ENCODE measurements at places on chromosomes 2 and 18.

- DNase-seq, result no peak
These were observed 89.6 kb upstream of the DOCK10 start for GRCh38 chr2:225131898-225132297.

- no peak for DNase-seq
These were observed 17.9 kb downstream of the PCARE start for GRCh38 chr2:29056452-29056851.

DNA sequence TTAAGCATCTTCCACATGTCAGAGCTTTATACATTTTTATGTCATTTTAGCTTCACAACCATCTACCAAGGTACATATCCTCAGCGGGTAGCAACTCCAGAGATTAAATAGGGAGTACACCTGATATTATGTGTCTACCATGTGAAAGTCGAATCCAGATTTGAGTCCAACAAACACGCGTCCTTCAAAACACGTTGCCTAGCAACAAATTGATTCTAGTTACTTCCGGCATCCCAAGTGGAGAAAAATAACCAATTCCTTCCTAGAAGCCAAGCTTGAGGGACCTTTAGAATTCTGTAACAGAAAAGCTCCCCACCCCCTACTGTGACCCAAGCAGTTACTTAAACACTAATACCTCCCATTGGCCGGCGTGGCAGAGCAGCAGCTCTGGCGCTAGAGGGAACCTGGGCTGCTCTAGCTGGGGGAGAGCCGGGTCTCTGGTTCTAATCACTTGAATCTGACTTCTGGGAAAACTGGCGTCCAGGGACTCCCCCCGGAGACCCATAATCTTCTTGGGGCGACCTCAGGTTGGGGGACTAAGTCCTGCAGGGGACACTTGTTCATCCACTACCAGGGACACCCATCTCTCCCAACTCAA, at the start of gene ERICH2:
Gene ERICH2, plus strand, starts transcription at position 371 of the 598 bp plus-strand sequence. CDS start 304 bp downstream, outside the sequence.
- DNase-seq, result no peak

DNA sequence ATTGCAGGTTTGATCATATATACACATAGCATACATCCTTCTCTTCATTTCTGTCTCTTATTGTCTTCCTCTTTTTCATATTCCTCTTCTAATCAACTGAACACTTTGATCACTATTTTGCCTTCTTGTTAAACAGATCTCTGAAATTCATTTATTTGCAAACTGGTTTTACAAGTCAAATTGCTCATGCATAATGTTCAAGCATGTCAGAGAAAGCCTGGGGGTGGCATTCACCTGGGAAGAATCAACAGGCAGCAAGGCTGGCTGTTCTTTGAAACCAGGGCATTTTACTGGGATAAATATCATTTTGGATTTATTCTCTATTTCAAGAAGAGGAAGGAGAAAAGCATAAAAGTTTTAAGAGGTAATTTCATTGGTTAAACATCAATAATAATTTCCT, 66.9 kb upstream of the LRATD1 start:
- no peak for DNase-seq

DNA sequence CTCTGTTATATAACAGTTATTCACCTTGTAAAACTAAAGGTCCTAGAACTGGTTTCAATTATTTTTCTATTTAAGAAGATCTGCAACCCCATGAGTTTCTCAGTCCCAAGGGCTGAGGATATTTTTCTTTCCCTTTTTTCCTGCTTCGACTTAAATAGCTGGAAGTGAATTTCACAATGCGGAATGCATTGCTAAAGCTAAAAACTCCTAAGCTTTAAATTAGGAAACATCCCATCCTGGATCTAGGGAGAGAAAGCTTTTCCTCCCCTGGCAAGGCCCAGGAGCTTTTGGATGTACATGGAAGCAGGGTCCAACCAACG, 1.4 kb downstream of the RFX8 start:
- no peak for DNase-seq

- no peak for DNase-seq
These were observed 32.5 kb upstream of the MRPS9 start for GRCh38 chr2:105005181-105005951.

DNA sequence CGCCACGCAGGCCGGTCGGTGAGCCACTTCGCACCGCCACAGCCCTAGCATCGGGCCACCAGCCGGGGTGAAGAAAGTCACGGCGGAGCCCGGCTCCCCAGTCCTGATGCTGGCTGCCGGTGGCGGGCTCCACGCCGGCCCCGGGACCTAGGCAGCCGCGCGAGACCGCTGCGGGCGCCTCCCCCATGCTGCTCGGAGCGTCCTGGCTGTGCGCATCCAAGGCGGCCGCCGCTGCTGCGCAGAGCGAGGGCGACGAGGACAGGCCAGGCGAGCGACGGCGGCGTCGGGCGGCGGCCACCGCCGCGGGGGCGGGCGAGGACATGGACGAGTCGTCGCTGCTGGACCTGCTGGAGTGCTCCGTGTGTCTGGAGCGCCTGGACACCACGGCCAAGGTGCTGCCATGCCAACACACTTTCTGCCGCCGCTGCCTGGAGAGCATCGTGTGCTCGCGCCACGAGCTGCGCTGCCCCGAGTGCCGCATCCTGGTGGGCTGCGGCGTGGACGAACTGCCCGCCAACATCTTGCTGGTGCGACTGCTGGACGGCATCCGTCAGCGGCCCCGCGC, 433 bp downstream of the SH3RF3 start:
- peak; percentile 11 for DNase-seq

DNA sequence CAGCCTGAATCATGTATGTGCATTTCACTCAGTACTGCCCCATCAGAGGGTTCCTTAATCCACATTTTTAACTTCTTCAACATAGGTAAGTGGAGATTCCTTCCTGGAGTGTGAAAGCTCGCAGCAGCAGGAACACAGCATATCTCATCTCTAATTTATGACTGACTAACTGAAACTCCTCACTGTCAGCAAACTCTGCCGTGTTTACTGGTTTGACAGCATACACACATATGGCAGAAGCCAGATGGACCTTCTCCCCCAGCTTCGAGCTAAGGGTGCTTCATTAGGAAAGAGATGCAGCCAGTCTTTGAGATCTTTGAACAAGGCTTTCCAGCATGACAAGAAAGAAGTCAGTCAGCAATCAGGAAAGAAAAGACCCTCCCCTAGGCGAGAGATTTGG, 200.3 kb upstream of the ACVR2A start:
- no peak for DNase-seq

DNA sequence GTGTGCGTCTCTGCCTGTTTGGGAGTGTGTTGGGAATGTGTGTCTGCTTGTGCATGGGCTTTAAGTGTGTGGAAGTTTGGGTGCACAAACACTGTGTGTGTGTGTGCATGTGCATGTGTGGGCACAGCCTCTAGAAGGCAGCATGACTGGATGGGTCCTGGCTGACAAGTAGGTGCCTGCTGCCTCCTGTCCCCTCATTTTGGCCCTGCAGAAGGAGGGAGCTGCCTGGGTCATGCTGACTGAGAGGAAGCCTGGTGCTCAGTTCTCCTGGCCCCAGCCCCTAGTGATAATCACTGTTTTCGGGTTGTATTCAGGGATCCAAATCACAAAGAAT, 34.1 kb downstream of the GLI2 start:
- DNase-seq, result no peak

DNA sequence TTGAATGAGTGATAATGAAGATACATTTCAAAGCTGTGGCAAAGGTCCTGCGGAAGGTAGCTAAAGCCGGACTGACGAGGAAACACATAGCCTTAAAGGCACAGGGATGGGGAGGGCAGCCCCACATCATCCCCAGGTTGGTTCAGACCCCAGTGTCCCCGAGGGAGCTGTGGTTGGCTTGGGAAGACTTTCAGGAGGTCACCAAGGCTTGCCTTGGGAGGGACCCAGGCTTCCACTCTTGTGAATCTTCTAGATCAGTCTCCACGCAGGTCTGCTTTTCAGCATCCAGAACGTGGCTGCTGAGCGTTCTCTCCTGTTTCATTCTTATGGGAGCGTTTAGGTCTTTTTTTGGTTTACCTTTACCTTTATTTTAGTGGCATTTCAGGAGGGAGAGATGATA, 16.8 kb downstream of the KIF1A start:
- DNase-seq, result no peak

DNA sequence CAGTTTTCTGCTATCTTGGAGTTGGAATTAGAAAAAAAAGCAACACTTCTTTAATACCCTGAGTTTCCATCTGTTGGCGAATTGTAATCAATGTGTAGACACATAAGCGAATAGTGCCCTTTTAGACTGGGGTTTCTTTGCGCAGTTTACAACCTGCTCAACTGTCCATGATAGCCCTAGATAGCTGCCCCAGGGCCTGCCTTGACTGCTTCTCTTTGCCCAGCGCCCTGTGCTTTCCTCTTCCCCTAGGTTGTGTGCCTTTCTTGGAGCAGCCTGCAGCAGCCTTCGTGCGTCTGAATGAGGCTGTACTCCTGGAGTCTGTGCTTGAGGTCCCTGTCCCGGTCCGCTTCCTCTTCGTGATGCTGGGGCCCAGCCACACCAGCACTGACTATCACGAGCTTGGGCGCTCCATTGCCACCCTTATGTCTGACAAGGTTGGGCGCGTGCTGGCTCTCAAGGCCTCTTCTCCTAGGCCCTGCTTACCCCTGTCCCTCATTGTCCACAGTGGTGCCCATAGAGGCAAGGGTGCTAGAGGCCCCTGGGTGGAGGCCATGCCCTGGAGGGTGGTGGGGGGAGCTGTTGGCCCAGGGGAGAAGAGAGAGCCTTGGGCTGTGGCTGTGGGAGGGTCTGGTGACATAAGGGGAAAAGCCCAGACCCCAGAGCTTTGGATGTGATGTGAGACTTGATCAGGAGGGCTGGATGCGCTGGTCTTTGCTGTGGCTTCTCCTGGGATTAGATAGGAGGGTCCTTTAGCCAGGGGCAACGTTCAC, 6.9 kb downstream of the SLC4A3 start:
- DNase-seq, result no peak

- DNase-seq, result no peak
These were observed 69.2 kb downstream of the TRIP12 start for GRCh38 chr2:229852565-229852964.

GRCh38 chr18:63147973-63148372, 171.6 kb downstream of the BCL2 start:
- DNase-seq, result no peak

- no peak for DNase-seq
These were observed 264.8 kb upstream of the FSIP2 start for GRCh38 chr2:185473838-185474237.

- DNase-seq, result no peak
These were observed 44.9 kb downstream of the SERTAD2 start for GRCh38 chr2:64608867-64609226.

DNA sequence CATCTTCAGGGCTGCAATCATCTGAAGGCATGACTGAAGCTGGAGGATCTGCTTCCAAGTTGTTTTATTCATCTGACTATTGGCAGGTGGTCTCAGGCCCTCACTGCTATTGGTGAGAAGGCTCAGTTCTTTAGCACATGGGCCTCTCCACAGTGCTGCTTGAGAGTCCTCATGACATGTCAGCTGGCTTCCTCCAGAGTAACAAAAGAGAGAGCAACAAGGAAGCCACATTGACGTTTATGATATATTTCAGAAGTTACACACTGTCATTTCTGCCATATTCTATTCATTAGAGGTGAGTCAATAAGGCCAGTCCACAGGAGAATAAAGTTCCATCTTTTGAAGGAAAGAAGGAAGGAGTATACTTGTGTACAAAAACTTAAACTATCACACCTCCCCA, 7.9 kb upstream of the SIGLEC15 start:
- DNase-seq, result no peak

GRCh38 chr2:50753234-50753633, 278.7 kb downstream of the NRXN1 start:
- DNase-seq, result no peak

DNA sequence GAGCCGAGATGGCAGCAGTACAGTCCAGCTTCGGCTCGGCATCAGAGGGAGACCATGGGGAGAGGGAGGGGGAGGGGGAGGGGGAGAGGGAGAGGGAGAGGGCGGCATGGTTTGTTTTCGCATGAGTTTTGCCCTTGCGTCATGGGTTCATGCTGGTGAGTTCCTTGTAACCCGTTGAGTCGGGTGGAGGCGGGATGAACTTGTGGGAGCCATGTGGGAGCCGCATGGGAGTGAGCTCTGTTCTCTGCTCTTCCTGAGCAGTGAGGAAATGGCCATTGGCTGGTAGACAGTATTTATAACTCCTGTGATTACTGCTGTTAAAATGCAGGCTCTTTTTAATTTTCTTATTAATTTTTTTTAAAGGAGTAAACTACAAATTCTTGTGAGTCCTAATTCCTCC, 108.0 kb downstream of the CEP192 start:
- DNase-seq, result no peak

- DNase-seq, result no peak
These were observed 300.6 kb upstream of the SALL3 start for GRCh38 chr18:78679031-78679430.

DNA sequence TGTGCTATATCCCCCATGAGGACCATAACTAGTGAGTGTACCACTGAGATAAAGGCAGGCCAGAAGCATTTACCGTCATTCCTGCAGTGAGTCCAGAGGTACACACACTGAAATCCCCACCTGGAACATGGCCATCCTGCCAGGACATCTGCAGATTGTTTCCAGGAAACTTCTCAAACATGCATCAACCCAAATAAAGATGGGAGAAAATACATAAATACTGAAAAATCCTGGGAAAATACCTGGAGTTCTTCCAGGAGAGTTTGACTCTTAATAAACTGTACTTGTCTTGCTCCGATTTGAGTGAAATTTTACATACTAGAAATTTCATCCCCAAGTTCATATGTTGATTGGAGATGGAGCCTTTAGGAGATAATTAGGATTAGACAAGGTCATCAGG, 388.1 kb upstream of the KLHL29 start:
- DNase-seq, result no peak

DNA sequence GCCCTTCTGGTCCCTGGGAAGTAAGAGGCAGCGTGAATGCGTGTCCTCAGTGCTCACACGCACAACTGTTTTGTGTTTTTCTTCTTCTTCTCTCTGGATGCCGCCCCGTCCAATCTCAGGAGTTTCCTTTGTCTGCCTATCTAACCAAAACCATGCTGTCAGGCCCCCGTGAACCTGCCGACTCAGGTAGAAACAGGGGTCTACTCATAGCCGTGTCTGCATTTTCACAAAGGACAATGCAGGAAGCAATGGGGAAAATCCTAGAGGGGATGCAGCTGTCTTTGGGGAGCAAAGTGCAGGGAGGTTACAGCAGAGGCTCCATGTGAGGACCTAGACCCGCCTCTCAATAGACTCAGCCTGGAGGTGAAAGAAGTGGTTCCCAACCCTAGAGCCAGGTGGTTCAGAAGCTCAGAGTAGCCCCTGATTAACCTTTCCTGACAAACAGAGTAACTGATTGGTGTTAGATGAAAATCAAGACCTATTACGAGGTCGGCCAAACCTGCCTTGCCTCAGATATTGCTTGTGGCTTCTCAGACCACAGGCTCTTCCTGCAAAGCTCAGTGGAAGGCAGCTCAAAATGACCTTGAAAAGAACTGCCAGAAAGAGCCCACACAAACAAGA, 49.3 kb downstream of the CD226 start:
- DNase-seq, result no peak

GRCh38 chr2:236629961-236630872, 60.6 kb downstream of the ACKR3 start:
- DNase-seq, result no peak

- no peak for DNase-seq
These were observed 115.8 kb downstream of the POLE4 start for GRCh38 chr2:75074228-75074627.

Data from stimulated activated CD4-positive, alpha-beta T cell treated with anti-CD3 and anti-CD28 coated beads, TNF-alpha, amount 100 ng/mL, for 24 hours (primary cell).